Lower lobe of right lung (tissue), 2 donors: ENCODE measurements at places on chromosomes 5 and 9. TPM values are rescaled to one million over a fixed set of nuclear protein-coding genes. Genes with fewer than 3 reads are reported as not detected.

TMEM267 gene
- total RNA-seq = 12.7 TPM

RIGI gene
- 24.6 TPM for total RNA-seq

ADAMTSL1 gene
- 3.7 TPM for total RNA-seq

CCDC152 gene
- total RNA-seq = 1.3 TPM

ZCCHC9 gene
- total RNA-seq = 21.7 TPM

KCNMB1 gene
- 2.5 TPM for total RNA-seq

OSMR gene
- 61.6 TPM for total RNA-seq

AK1 gene
- 185 TPM for total RNA-seq

HMCN2 gene
- 4.7 TPM for total RNA-seq

NIPSNAP3A gene
- total RNA-seq = 25.6 TPM

MYOT gene
- not detected for total RNA-seq

RNF208 gene
- total RNA-seq = 5.8 TPM

DNA sequence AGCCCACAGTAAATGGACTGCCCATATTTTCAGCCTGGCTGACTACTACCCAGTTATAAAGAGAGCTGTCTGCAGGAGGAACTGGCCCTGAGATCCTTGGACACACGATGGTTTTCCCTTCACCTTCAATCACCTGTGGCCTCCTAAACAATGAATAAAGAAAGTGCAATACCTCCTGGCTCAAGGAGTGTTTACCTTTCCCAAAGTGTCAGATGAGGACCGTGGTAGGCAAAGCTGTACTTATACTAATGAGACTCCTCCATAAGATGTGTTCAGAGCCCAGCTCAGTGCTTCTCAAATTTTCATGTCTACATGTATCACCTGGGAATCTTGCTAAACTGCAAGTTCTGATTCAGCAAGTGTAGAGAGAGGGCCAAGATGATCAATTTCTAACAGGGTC, 284.5 kb upstream of the VLDLR start:
- no peak for DNase-seq

DNA sequence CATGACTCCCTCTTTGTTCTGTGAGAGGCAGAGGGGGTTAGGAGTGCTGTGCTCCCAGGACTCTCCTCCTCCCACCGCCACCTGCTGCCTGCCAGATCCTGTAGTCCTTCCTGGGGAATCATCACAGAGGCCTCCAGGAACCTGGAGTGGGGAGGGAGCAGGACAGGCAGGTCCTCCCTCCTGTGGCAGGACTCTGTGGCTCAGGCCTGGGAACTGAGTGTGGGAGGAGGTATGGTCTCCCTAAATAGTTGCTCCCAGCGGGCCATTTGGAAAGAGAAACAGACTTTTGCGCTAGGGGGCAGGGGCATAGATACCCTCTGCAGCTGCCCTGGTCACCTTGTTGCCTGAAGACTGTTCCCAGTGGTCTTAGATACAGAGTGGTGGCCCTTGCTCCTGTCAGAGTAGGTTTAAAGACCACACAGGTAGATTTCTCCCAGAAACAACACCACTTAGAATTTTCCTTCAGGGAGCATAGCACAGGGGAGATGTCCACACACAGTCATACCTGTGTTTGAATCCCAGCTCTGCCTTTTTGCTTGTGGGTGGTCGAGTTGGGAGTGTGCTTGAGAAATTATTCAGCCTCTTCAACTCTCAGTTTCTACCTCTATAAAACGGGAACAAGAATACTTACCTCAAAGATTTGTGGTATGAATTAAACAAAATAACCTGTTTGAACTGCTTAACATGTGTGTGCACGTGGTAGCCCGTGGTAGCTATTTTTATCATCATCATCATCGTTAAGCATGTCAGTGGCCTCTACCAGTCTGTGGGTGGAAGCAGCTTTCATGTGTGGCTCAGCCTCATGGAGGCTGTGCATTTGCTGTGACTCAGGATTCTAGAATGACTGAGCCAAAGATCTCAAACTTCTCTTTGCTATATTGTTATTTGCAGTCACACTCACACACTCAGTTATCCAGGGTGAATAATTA, 55.8 kb downstream of the SLC22A5 start:
- DNase-seq = no peak

DNA sequence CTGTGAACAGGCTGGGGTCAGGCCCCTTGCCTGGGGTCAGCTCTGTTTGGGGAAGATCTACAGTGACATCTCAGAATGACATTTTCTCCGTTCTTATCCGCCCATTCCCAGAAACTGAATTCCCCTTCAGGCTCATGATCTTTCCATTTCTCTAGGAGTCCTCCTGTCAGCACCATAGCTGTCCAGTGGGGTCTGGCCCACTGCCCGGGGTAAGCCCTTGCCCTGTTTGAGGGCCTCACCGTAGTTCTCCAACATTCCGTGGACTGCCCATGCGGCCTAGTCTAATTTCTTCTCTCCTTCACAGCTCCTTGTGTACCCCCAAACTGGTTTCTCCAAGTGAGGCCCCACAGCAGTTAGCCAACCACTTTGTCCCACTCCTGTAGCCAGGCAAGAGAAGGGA, 68.4 kb downstream of the ENTREP1 start:
- no peak for DNase-seq

GRCh38 chr9:129828051-129828450, 4.1 kb upstream of the TOR1A start:
- no peak for DNase-seq

DNA sequence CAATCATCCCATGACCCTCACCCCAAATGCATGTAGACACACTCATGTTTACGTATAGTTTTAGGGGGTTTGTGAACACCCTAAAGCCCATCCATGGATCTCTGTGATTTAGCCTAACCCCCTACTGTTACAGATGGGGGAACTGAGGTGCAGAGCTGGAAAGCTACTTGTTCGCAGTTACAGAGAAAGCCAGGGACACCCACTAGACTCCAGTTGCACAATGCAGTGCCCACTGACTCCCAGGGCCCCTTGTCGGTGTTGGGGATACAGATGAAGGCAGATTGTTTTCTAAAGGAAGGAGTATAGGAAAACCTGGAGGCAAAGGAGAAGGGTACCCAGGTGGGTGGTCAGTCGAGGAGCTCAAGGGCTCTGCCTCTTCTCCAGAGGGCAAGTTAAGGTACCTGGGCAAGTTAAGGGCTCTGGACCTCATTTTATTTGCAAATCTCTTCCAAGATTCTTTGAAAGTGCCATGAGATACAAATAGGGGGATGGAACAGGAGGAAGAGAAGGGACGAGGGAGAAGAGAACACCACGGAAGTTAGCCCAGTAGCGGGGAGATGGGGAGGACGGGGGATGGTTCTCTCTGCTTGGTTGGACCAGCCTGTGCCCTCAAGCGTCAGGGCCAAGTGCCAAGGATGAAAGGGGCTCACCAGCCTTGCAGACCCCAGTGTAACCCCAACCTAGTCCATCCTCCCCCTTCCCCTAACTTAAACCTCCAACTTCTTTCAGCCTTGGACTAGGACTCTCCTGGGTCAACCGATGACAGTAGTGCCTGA, 958 bp downstream of the MYOZ3 start:
- no peak for DNase-seq

DNA sequence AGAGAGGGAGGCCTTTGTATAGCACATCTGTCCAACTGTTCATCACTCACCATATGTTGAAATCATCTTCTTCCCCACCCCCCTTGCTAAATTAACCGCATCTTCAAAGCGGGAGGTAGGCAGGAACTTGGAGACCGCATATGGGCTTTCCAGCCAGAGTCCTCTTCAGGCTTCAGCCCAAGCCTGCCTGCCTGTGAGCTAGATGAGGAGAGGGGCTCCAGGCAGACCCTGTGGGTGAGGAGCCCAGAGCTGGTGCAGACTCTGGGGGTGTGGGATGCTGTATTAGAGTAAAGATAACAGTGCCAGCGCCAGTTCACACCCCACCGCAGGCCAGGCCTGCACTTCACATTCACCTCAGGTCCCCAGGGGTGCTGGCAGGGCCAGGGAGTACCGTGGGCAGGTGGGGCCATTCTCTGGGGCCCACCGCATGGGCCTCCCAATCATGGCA, 16.2 kb downstream of the PRRC2B start:
- DNase-seq = no peak

DNA sequence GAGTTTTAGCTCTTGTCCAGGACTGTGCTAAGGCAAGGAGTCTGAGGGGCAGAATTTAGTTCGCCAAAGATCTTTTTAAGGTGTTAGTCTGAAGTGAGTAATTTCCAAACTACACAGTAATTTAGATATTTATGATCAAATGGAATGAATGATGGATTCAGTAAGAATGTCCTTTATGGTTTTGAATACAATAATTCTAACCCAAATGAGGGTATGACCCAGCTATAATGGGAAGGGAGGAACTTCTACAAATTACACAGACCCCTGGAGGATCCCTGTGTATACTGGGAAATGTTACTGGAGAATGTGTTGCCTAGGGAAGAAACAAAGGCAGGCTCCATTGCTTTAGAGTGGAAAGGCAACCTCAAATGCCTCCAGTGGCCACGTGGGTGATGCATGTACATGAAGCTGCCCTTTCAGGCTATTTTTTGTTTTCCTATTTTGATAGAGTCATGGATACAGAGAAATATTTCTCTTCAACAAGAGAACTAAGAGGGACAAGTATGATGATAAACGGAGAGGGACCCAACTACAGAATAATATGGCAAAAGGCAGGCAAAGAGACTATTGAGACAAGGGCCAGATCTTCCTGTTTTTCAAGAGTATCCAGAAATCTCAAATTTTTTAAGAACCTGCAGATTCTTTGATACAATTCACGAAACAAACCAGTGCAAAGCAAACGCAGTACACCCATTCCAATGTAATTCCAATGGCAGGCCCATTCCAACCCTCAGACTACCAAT, 25.4 kb downstream of the SLC1A3 start:
- no peak for DNase-seq

GRCh38 chr9:8809741-8810140, 1010.2 kb upstream of the DMAC1 start:
- DNase-seq = no peak

- DNase-seq = no peak
Observed at GRCh38 chr5:181160152-181160754, 12.9 kb downstream of the OR2V2 start.

DNA sequence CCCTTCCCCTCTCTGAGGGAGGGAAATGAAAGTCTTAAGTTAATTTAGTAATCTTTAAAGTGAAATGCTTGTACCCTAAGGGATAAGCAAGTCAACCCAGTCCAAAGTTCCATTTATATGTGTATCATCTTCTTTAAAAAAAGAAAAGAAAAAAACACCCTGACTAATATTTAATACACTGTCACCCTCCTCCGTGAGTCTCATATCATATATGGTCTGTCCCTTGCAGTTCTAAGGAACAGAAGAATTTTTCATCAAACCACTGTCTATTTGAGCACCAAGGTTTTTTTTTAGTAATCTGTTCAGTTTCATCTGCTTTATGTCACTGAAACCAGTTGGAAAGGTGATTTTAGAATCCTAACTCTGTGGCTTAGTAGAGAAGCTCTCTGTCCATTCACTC, 15.2 kb downstream of the TNIP1 start:
- DNase-seq = no peak
